ENCODE measurements at places on chromosomes 4 and X.

DNA sequence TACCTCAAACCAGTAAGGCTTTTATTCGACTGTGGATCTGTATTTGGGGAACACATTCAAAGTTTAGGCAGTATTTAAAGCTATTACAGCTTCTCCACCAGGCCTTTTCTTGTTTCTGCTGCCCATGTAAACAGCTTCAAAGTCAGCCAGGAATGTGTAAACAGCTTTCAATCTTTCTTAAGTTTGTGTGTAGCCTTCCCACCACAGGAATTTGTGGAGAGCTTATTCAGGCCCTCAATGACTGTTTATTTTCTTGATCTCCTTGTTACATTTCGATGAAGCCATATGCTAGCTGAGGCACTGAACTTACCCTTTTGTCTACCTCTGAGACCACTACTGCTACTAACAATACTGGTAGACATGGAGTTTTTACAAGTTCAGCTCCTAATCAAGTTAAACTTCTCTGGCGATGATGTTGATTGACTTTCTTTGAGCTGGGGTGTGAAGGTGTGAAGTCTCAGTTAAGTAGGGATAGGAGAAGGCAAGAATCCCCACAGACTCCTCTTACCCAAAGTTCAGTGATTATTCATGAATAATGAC, 72.6 kb downstream of the NWD2 start:
- DNase-seq: no peak

DNA sequence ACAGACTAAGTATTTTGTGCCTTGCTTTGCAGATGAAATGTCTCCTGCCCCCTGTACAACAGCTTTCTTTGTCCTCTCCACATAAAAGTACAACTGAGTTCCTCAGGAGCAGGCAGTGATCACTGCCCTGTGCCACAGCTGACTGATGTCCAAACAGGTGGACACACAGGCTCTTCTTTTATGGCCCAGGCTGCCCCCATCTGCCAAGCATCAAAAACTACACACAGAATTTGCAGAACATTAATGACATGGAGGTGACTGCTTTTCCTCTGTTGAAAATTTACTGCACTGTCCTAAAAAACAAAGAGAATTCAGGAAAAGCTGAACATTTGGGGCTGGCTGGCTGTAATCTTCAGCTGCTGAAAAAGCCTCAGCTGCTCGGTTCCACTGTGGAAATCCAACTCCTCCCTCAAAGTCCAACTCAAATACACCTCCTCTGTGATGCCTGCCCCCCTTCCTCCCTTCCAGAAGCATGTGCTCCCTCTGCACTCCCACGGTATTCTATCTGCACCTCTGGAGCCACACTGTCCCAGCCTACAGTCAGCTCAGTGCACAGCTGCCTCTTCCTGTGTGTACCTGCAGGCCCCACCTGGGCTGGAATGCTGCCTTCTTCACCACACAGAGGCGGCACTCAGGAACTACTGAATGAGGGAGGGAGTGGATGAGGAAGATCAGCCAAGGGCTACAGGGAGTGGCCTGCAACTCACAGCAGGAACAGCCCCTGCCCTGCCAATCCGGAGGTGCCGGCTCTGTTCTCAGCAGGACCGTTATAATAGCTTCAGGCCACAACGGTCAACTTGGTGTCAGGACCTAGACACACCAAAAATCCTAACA, 10.3 kb downstream of the AFAP1 start:
- no peak for DNase-seq

DNA sequence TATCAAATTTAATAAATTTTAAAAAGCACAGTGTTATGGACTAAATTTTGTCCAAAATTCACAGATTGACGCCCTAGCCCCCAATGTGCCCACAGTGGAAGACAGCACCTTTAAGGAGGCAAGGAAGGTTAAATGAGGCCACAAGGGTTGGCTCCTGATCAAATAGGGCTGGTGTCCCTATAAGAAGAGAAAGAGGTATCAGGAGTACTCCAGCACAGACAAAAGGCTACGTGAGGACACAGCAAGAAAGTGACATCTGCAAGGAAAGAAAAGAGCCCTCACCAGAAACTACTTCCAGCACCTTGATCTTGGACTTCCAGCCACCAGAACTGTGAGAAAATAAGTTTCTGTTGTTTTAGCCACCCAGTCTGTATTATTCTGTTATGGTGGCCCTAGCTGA, 48.8 kb downstream of the FAM13A start:
- DNase-seq: no peak

DNA sequence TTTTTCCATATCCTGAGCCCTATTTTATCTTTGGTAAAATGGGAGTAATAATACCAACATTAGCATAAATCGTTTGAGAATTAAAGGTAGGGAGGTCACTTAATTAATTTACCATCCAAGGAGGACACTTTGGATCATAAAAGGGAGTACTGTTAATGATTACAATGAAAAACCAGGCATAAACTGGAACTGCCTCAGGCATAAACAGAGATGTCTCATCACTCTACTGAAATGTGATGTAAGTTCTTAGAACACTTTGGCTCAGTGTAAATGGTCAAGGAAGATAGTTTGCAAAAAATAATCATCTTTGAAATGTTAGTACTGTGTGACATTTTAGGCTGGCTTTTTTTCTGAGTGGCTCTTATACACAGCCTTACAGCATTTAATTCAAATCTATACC, 268.7 kb downstream of the SLC39A8 start:
- no peak for DNase-seq

DNA sequence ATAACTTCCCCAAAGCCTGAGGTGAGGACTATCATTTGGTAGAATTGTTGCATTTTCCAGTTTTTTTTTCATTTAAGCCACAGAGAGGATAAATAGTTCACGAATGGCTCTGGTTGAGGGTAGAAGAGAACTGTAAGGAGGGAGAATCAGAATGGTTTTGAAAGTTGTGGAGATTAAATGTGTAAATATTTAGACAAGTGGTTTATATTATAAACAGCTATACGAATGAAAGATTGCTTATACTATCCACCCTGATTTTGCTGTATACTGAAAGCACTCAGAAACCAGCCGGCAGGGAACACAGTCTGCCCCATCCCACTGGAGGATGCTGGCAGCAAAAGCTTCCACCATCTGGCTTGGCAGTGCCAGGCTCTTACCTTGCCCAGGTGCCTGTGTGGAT, 341.1 kb downstream of the RAPGEF2 start:
- DNase-seq: no peak

DNA sequence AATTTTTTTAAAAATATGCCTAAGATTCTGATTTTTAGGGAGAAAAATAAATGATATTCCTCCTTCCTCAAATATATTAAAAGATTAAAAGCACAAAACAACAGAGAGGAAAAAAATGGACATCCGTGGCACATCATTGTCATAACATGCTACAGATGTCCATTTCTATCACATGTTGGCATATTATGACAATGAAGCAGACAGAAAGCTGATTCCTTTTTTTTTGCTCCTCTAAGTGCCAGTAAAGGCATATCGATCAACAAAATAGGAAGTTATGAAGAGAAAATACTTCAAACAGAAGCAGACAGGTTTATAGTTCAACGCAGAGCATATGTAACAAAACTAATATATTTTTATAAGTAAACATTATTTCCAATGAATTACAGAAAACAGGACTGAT, 11.2 kb downstream of the KLHL8 start:
- DNase-seq: no peak

- no peak for DNase-seq
Measured at GRCh38 chrX:13666836-13667235, 13.9 kb downstream of the TCEANC start.

DNA sequence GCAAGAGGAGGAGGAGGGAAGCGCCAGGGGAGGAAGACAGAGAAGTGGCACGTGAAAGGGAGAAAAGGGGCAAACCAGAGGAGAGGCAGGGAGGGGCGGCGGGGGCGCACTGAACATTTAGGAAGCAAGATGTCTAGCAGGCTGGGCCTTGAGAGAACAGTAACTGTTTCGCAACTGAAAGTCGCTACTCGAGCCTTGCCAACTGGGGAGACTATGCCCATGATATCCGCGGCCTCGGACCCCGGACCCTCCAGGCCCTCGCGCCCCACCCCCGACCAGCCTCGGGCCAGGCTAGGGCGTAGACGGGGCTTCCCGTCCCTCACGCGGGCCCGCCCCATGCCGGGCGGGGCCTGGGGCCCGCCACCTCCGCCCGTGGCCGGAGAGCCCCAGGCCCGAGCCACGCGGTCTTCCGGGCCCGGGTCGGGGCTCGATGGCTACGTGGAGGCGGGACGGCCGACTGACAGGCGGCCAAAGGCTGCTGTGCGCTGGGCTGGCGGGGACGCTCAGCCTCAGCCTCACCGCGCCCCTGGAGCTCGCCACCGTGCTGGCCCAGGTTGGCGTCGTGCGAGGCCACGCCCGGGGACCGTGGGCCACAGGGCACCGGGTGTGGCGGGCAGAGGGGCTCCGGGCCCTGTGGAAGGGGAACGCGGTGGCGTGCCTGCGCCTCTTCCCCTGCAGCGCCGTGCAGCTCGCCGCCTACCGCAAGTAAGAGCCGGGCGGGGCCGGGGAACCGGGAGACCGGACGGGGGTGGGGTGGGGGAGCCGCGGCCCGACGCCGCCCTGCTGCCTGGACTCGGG, at the start of gene SLC25A43:
TSS of gene SLC25A43 (plus strand) at position 363 of the 798 bp plus-strand sequence. CDS start at position 431, 68 bp downstream.
- peak; percentile 1 for DNase-seq

- DNase-seq: no peak
Measured at GRCh38 chrX:11724122-11725017, 33.7 kb upstream of the MSL3 start.

GRCh38 chr4:159071969-159072765, 30.7 kb upstream of the RAPGEF2 start:
- no peak for DNase-seq

GRCh38 chrX:136185401-136186022, 38.2 kb downstream of the FHL1 start:
- DNase-seq: no peak

DNA sequence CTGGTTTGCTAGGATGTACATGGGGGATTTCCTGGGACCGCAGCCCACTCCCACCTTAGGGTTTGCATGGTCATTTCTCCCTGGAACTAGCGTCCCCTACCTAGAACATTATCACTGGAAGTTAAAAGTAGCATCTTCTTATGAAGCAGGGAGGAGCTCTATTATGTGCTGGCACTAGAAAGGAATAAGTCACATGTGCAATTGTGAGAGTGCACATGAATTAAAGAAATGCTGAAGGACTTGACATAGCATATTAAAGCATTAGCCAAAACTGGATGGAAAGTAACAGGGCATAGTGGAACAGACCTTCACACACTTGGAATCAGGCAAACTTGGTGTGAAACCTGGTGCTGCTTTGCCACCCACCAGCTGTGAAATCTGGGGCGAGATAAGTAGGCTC, 2.7 kb downstream of the EXOC1L start:
- DNase-seq: no peak

- DNase-seq: no peak
Measured at GRCh38 chr4:105158837-105159236, 12.2 kb downstream of the TET2 start.

DNA sequence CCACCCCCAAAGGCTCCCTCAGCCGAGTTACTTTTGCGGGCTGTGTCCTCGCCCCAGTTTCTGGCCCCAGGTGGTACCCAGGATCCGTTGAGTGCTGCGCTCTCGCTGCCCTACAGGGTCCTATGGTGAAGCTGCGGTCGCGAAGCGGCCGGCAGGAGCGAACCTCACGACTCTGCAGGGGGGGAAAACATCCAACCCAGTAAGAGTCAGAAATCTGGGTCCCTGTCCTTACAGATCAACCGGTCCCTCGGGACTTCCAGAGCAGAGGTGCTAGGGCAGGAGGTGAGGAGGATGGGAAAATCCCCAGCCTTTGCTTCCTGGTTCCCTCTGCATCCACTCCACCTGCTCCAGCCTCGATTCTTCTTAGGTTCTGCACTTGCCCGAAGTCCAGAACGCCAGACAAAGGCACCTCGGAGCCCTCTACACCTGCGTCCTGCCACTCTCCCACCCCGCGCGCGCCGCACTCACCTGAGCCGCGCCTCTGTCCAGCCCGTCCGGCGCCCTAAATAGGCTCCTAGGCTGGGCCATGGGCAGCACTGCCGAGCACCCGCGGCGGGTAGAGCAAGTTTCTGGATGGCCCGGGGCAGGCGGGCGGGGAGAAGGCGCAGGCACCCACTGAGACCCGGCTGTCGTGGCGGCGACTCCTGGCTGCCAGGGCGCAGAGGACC, at the start of gene HS3ST1:
TSS of gene HS3ST1 (minus strand) at position 664 of the 668 bp plus-strand sequence. CDS start 28,889 bp downstream, outside the sequence.
- no peak for DNase-seq

DNA sequence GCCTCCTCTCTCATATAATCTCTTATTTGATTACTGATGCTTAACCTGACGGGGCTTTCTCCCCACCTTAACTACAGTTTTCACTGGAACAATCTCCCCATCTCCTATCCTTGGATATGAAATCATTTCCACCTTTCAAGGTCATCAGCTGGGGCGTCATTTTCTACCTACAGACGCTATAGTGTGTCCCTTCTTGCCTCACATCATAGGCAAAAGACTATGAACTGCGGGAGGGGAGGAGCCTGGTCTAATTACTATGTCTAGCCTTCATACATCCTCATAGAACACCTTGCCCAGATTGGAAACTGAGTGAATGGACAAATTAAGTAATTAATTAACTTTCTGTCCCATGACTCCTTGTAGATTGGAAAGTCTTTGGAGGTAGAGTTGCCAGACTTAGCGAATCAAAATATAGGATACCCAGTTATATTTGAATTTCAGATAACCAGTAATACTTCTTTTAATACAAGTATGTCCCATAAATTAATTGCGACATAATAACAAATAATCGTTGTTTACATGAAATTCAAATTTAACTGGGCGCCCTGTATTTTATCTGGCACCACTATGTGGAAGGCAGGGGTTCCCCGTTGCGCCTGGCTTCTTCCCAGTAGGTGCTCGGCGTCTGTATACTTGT, 752 bp upstream of the ATP6AP2 start:
- DNase-seq: no peak

DNA sequence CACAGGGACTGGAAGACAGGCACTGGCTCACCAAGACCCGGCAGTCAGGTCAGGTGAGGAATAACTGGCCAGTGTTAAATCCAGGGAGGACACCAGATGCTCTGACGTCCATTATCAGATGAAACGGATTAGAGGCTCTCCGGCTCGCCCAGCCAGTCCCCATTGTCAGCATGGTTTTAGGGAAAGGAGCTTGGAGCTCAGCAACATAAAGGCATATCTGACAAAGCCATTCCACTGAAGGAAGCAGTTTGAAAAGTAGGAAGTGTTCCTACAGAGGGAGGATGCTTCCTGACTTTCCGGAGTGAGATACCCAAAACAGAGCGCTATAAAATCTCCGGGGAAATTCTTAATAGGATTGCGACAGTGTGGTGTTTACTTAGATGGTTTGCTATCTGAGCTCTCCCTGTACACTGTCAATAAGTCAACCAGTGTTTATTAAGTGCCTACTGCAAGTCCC, 14.8 kb downstream of the NDNF start:
- DNase-seq: no peak

- DNase-seq: no peak
Measured at GRCh38 chr4:102734591-102735385, 26.0 kb downstream of the MANBA start.
